ENCODE measurements at places on chromosomes 3 and 15.

DNA sequence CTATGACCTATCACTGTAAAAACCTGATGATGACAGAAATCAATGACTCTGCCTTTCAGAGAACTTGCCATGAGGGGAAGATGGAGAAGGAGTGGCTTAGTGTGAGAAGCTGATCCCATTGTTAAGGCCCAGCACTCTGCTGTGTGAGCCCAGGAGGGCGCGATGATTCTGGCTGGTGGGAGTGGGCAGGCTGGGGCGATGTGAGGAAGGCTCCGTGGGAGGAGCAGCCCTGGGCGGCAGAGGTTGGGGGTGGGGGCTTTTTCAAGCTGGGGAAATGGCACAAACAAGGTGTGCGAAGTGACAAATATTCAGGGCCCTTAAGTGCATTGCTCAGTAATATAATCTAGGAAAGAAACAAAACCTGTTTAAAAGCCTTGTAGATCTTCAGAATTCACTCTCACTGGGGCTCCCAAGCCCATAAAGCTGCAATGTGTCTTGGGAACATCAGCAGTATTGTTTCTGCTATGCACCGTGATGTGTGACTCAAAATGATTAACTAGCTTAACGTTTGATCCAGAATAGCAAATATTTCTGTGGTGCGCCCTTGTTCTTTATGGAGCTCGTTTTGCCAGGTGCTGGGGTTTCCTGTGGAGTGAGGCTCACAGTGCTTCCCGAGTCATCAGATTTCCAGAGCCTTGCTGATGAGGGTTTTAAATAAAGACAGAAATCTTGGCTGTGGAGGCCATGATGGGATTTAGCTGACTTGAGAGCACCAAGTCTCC, 141.0 kb downstream of the CHDH start:
- DNase-seq: no peak

- DNase-seq: no peak
Measured at GRCh38 chr3:98745718-98746117, 17.4 kb upstream of the ST3GAL6 start.

DNA sequence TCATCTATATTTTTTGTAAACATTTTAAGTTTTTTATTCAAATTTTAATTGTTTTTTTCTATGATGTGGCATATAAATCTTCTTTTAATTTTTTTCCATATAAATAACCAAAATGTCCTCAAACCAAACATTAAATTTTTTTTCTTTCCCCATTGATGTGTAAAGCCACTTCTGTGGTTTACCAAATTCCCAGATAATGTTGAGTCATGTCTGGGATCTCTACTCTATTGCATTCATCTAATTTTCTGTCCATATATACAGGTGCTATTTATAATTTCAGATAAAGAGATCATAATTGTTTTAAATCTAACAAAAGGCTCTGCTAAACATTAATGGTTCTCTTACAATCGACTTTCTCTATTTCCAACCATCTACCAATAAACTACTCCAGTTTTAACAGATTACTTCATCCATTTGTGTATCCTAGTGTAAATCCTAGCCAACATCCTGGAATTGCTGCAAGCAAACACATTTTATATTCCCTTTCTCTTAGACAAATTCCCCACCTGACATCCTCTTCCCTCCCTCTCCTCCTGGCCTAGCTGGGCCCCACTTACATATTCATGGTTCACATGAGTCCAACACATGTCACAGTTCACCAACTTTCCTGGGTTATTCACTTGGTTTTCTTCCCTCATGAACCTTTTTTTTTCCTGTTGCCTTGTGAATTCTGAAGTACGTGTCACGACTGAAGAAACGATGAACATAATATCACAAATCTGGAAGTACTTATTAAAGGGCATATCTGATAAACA, 368.0 kb upstream of the AGTR1 start:
- no peak for DNase-seq

GRCh38 chr3:151580591-151580990, 119.7 kb upstream of the IGSF10 start:
- no peak for DNase-seq

GRCh38 chr3:65597226-65597951, 441.3 kb downstream of the MAGI1 start:
- no peak for DNase-seq

DNA sequence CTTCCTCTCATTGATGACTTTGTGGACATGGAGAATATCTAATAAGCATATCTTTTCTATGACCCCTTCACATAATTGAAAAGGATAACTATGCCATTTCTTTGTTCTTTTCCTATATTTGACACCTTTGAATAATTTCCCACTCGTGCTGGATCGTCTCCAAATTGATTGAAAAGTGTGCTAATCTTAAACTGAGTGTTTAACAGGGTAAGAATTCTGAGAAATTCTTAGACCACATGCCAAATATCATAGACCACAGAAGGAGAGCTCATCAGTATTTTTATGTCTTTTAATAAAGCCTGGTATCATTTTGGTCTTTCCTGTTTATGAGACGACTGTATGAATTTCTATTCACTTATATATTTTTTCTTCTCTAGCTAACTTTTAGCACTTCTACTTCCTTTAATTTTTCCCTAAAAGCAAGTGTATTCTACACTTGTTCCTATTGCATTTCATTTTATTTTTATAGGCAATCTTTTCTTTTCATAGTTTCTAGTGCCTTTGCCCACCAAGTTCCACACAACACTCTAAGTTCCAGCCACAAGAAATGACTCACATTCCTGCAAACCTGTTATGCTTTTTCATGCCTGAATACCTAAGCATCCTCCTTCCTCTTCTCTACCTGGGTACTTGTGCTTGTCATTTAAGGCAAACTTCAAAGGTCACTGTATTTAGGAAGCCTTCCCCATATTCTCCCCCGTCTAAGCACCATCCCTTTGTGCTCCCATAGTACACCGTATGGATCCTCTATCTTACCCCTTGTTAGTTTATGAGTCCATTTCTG, 30.1 kb downstream of the KBTBD8 start:
- DNase-seq: no peak

GRCh38 chr3:149650828-149651227, 7.0 kb downstream of the WWTR1 start:
- DNase-seq: no peak

DNA sequence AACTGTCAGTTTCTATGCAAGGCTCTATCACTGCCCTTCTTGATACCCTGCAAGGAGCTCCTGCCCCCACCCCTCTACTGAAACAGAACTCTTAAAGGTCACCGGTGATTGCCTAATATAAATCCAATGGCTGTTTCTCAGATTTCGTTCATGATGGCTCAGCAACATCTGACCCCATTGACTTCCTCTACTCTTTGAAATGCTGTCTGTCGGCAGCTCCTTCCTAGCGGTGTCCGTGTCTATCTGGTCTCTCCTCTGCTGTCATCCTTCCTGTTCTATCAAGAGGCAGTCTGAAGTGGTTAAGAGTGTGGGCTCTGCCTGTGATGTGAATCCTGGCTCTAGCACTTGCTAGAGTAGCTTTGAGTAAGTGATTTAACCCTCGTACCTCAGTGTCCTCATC, 5.5 kb downstream of the TMEM266 start:
- peak; percentile 10 for DNase-seq

- DNase-seq: no peak
Measured at GRCh38 chr3:28682121-28682520, 333.5 kb upstream of the AZI2 start.

DNA sequence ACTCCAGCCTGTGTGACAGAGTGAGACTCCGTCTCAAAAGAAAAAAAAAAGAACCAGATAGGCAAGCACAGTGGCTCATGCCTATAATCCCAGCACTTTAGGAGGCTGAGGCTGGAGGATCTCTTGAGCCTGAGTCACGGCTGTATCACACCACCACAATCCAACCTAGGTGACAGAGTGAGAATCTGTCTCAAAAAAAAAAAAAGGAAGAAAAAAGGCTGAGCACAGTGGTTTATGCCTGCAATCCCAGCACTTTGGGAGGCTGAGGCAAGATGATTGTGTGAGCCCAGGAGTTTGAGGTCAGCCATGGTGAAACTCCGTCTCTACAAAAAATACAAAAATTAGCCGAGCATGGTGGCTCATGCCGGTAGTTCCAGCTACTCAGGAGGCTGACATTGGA, 5.6 kb upstream of the NICN1 start:
- DNase-seq: no peak

DNA sequence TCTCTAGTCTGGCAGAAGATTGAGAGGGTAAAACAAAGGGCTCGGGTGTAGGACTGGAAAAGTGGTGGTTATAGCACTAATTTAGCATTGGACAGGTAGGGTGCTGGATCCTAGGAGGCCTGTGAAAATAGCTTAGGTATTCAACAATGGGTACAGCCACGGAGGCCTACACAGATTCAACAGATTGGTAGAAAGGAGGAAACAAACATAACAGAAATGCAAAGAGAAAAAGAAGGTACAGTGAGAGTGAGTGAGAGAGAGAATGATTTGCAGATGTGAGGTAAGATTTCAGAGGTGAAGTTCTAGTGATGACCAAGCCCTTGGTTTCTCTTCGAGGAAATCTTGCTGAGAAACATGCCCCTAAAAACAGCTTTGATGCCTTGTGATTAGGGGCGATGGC, 37.9 kb downstream of the ADIPOQ start:
- DNase-seq: no peak

DNA sequence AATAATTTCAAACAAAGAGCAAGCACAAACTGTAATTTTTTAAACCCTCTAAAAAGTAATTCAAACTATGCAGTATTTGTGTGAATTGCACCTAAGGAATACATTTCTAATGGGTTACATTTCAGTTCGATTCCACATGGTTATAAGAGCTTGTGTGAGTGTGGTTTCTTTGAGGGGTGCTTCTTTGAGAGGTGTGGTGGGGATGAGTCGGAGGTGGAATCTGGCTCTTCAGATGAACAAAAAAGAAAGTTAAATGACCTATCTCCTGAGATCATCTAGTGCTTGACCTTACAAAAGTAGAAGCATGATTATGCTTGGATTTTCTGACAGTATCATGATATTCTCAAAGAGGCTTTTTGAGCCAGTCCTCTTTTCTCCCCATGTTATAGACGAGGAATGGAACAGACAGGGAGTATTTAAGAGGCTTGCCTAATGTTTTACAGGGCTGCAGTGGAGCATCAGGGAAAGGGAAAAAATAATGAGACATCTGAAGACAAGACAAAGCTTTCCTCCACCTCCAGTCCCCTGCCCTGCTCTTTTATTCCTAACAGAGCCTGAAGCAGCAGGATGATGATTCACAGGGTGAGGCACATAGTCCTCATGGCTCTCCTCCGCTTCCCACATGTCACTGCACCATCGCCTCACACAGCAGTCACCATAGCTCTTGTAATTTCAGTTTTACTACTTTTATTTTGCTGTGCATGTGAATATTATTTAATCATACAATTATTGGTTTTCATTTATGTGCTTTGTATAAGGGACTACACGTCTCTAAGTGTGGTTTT, 82.0 kb downstream of the LYSMD4 start:
- DNase-seq: no peak

DNA sequence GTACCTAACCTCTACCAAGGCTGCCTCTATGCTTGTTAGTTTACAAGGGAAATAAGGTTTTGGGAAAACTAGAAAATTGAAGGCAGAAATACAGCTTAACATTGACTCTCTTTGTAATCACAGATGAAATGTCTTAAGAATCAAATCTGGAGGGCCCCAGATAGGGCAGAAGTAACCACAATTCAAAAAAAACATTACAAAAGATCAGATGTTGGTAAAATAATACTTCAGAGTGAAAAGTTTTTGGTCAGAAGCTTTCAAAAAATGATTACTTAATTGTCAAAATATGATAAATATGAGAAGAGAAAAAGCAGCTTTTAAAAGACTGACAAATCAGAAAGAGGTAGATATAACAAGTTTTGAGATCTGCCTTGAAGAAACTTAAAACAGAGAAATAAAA, 425.1 kb upstream of the NECTIN3 start:
- no peak for DNase-seq

DNA sequence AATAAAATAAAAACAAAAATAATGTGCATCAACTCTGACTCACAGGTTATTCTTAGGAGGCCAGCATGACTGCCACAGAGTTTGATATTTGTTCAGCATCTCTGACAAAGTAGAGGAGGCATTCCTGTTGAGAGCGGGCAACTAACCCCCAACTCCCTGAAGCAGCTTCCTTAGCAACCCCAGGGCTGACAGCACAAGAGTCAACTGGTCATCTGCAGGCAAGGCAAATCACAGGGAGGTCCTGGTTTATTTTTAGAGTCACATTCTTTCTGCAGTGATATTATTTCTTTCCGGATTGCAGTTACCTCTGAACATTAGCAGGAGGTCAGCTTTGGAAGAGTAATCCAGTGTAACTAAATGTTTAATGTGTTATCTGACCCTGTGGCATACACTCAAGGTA, 273.0 kb downstream of the PLCL2 start:
- no peak for DNase-seq

- DNase-seq: no peak
Measured at GRCh38 chr3:16198427-16198826, 23.9 kb downstream of the GALNT15 start.

GRCh38 chr3:13563321-13563720, 14.4 kb downstream of the FBLN2 start:
- no peak for DNase-seq

GRCh38 chr3:146189519-146190173, 28.7 kb upstream of the PLOD2 start:
- DNase-seq: peak; percentile 27

GRCh38 chr15:99324082-99324620, 72.9 kb downstream of the LRRC28 start:
- DNase-seq: no peak

DNA sequence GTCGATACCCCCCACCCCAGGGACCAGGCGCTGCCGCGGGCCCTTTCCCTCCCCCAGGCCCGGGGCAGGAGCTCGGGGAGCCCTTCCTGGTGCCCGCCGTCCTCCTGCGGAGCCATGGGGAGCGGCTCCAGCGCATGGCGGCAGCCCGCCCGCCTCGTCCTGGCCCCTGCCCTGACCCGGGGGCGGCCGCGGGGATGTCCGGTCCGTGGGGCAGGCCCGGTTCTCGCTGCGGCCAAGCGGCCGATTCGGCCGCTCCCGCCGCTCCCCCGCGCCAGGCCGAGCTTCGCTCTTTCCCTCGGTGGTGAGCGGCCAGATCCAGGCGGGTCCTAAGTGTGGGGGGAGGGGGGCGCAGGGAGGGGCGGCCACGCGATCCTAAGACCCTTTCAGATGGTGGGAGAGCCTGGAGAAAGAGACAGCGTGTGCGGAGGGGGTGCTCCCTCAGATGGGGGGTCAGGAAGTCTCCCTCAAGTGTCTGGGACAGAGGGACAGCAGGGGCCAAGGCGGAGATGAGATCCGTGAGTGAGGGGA, 1.3 kb downstream of the NEIL1 start:
- DNase-seq: no peak

DNA sequence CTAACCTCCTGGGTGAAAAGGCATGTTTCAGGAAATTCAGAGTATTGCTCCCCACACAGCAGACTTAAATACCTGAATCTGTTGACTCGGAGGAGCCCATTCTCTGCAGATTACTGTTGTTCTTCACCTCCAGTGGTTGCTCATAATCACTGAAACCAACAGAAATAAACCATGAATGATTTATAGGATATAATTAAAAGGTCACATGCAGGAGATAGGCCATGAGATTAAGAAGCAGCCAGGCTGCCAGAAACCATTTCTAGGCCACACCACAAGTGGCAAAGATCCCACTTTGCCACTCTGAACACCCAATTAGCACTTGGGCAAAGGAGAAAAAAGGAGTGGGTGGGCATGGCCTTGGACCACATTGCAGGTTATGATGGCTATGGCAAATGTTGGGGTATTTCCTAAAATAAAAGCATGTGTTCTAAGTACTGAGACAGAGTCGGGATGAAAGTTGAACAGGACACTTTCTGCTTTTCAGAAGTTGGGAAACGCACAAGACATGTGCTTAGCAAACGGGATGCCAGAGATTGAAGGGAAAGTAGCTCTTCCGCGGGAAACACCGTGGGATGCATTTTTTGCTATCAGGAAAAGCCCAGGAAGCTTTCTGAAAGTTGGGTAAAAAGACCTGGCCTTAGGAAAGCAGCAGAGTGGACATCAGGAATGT, 1.5 kb downstream of the CDC25A start:
- DNase-seq: no peak

- DNase-seq: no peak
Measured at GRCh38 chr3:122481390-122481789, 33.3 kb downstream of the KPNA1 start.
